ENCODE measurements at places on chromosomes 7 and 10.

- no peak for DNase-seq
Observed at GRCh38 chr10:111208951-111209350, 132.1 kb downstream of the ADRA2A start.

GRCh38 chr10:113430634-113431397 lies 122.0 kb upstream of the HABP2 start:
- DNase-seq = no peak

- no peak for DNase-seq
Observed at GRCh38 chr10:133268532-133268931, 8.1 kb downstream of the ADAM8 start.

- DNase-seq = no peak
Observed at GRCh38 chr10:80139265-80139664, 6.7 kb downstream of the PLAC9 start.

GRCh38 chr7:48438206-48438605 lies 266.9 kb downstream of the ABCA13 start:
- no peak for DNase-seq
